MCF 10A (cell line): ENCODE measurements at places on chromosomes 7 and 10.

GRCh38 chr10:64762861-64763260, 1241.7 kb downstream of the REEP3 start:
- H3K36me3 ChIP-seq = no peaks in the 10 kb centered on the region
- DNase-seq = no peak
- H3K27me3 ChIP-seq = no peaks in the 10 kb centered on the region
- no peak overlapping the region for H3K4me3 ChIP-seq
- no peak overlapping the region for H3K27ac ChIP-seq

DNA sequence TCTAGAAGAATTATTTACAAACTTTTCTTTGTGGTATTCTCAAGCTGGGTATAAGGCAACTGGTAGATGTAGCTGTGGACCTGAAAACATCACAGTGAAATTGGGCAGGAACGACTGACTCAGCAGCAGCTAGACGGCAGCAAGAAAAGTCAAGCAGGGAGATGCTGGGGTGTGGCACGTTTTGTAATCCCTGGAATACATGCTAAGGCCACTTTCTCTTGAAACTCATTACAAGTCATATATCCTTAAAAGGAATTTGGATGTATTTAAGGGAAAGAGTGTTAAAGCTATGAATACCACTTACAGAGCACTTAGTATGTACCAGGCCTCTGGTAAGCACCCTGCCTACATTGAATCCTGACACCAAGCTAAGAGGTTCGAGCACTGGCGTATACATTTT, 17.4 kb downstream of the BEND7 start:
- H3K4me1 ChIP-seq = no peaks in the 10 kb centered on the region
- H3K27me3 ChIP-seq = no peaks in the 10 kb centered on the region
- H3K4me3 ChIP-seq = no peak overlapping the region
- DNase-seq = no peak
- H3K36me3 ChIP-seq = peaks cover 10% of the 10 kb centered on the region
- no peak overlapping the region for H3K27ac ChIP-seq

GRCh38 chr10:43205681-43206390, 61.0 kb downstream of the RASGEF1A start:
- H3K4me1 ChIP-seq = no peaks in the 10 kb centered on the region
- H3K27me3 ChIP-seq = no peaks in the 10 kb centered on the region
- DNase-seq = no peak
- no peak overlapping the region for H3K4me3 ChIP-seq
- no peaks in the 10 kb centered on the region for H3K36me3 ChIP-seq
- no peak overlapping the region for H3K27ac ChIP-seq

- no peaks in the 10 kb centered on the region for H3K27me3 ChIP-seq
- H3K4me3 ChIP-seq = no peak overlapping the region
- DNase-seq = peak; percentile 85
- peak overlapping the region; percentile 27 for H3K27ac ChIP-seq
These were observed 40.3 kb downstream of the YKT6 start for GRCh38 chr7:44240983-44241510.

DNA sequence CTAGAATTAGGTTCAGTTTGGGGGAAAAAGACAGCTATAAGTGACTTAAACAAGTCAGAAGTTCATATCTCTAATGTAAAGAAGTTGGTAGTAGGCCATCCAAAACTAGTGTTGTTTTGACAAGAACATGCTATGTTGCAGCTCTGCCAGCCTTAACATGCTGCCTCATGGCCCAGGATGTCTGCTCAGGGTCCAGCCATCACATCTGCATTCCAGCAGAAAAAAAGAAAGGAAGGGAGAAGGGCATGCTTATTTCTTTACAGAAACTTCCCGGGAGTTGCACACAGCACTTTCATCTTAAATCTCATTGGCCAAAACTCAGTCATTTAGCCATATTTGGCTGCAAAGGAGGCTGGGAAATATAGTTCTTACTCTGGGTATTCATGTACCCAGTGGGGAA, 400.4 kb upstream of the PODXL start:
- H3K36me3 ChIP-seq = no peaks in the 10 kb centered on the region
- H3K27me3 ChIP-seq = peaks cover 15% of the 10 kb centered on the region
- DNase-seq = no peak

DNA sequence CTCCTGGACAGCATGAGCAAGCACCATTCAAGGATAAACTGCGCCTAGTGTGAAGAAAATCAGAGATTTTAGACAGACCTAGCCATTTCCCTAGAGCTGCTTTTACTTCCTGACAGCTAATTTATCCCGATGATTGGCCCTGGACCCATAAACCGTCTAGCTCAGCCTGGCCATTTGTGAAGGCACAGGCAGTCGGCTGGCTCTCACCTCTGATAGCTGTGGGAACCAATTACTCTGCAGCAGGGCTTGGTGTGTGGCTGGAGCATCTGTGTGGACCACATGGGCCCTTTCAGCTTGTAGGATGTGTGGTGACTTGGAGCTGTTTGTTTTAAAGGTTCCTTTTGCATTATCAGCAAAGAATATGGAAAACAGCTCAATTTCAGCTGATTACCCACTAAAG, 111.1 kb upstream of the NPY start:
- H3K27ac ChIP-seq = no peak overlapping the region
- DNase-seq = no peak
- H3K27me3 ChIP-seq = no peaks in the 10 kb centered on the region
- H3K4me1 ChIP-seq = no peaks in the 10 kb centered on the region
- no peak overlapping the region for H3K4me3 ChIP-seq
- H3K36me3 ChIP-seq = no peaks in the 10 kb centered on the region

DNA sequence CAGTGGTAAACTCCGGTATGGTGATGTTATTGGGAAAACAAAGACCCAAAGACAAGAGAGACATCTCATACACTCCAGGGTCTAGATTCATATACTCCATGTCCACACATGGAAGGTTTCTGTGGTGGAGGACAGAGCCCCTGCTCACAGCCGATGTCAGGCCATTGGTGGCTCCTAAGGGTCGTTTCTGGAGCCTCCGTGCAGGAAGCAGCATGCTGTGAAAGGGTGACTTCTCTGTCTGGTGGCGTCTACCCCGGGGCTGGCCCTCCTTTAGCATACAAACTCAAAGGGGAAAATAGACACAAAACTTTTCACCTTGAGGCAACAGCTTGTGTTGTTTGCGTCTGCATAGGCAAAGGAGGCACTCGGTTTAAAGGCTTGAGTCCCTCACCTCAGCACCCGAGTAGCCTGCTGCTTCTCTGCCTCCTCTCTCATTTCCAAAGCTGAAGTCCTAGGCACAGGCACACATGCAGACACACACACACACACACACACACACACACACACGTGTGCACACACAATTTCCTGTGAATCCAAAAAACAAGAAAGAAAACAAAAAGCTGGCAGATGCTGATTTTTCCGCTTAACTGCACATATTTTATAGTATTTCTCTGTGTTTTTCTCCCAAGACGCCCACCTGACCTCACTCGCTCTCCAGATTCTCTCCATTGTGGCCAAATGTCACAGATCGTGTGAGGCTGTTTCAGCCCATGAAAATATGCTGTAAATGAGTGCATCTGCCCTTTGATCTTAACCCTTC, 601.4 kb upstream of the MGMT start:
- no peaks in the 10 kb centered on the region for H3K27me3 ChIP-seq
- no peak overlapping the region for H3K27ac ChIP-seq
- H3K36me3 ChIP-seq = no peaks in the 10 kb centered on the region
- H3K4me1 ChIP-seq = peaks cover 6% of the 10 kb centered on the region
- H3K4me3 ChIP-seq = no peak overlapping the region
- no peak for DNase-seq

- no peaks in the 10 kb centered on the region for H3K27me3 ChIP-seq
- DNase-seq = peak; percentile 26
- H3K27ac ChIP-seq = peak overlapping the region; percentile 98
- peaks cover 30% of the 10 kb centered on the region for H3K4me1 ChIP-seq
- H3K36me3 ChIP-seq = peaks cover 13% of the 10 kb centered on the region
- peak overlapping the region; percentile 83 for H3K4me3 ChIP-seq
These were observed 1.5 kb downstream of the MET start for GRCh38 chr7:116673457-116673865.

GRCh38 chr10:128438417-128439063, 312.3 kb upstream of the MKI67 start:
- no peak overlapping the region for H3K27ac ChIP-seq
- H3K4me3 ChIP-seq = no peak overlapping the region
- H3K27me3 ChIP-seq = peaks cover 21% of the 10 kb centered on the region
- DNase-seq = no peak
- no peaks in the 10 kb centered on the region for H3K36me3 ChIP-seq
- H3K4me1 ChIP-seq = no peaks in the 10 kb centered on the region

- peaks cover 11% of the 10 kb centered on the region for H3K4me1 ChIP-seq
- DNase-seq = peak; percentile 92
- H3K36me3 ChIP-seq = no peaks in the 10 kb centered on the region
- no peak overlapping the region for H3K4me3 ChIP-seq
- no peaks in the 10 kb centered on the region for H3K27me3 ChIP-seq
- no peak overlapping the region for H3K27ac ChIP-seq
These were observed 59.0 kb upstream of the CHST15 start for GRCh38 chr10:124152139-124153022.

DNA sequence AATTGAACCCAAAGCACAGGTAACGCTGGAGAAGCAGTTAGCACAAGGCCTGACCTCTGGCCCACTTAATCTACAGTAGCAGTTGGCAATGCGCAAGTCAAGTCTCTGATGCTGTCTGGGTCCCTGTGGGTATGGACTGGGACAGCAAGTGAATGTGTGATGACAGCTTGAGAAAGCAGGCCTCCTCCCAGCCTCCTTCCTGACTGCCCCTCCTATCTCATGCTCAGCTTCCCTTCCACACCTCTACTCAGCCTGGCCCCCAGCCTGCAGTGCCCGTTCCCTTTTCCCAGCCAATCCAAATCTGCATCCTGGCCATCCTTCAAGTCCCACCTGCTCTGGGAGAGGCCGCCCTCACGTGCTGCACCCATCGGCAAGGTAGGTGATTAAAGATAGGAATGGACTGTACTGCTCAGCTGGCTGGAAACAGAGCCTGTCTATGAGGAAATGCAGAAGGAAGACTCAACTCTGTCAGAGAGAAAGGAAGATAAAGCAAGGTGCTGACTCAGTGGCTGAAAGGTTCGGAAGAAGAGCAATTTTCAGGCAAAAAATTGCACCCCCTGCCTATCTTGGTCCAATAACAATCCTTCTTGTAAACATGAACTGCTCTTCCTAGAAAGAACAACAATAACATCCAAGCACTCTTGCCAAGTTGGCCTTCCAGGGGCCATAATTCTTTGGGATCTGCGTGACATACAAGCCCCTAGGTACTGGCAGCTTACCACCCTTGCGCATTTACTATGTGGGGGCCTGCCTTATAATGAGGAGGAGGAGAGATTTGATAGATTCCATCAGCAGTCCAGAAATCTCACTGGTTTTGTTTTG, 16.6 kb upstream of the FGFR2 start:
- no peak overlapping the region for H3K27ac ChIP-seq
- H3K36me3 ChIP-seq = no peaks in the 10 kb centered on the region
- peaks cover 13% of the 10 kb centered on the region for H3K4me1 ChIP-seq
- H3K4me3 ChIP-seq = no peak overlapping the region

DNA sequence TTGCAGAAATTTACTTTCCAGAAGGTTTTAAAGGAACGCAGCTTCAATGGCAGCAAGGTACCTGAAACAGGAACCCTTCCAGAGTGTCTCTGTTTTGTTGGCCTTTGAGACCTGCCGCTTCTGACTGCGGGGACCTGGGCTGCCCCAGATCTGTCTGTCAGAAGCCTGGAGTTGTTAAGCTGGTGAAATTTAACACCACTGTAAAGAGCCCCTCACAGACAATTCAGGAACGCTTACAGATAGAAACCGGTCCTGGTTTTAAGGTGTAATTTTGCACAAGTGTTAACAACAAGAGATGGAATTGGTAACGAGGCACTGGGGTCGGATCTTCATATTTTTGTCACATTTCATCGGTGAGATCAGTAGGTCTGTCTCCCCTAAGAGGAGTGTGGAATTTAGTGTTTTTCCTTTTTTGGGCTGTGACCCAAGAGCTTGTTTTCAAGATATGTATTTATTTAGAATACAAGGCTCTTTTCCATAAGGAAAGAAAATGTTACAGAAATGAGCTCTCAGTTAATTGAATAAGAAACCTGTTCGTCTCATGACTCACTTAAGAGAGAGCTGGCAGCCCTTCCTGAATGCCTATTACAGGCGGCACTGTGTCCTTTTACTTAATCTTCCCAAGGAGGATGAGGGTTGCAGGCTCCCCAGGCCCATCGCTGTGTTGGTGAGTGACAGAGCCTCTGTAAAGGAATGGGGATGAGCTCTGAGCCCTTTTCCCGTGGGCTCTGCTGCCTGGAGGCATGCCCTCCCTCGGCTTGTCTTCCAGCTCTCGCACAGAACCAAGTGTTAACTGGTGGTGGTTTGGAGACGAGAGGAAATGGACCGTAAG, 168.7 kb downstream of the CUX1 start:
- H3K27me3 ChIP-seq = no peaks in the 10 kb centered on the region
- no peak for DNase-seq
- peaks cover 16% of the 10 kb centered on the region for H3K36me3 ChIP-seq
- H3K4me1 ChIP-seq = no peaks in the 10 kb centered on the region
- no peak overlapping the region for H3K27ac ChIP-seq
- H3K4me3 ChIP-seq = no peak overlapping the region

GRCh38 chr10:130222381-130222780, 86.2 kb downstream of the GLRX3 start:
- H3K4me3 ChIP-seq = no peak overlapping the region
- no peak overlapping the region for H3K27ac ChIP-seq
- peaks cover 10% of the 10 kb centered on the region for H3K27me3 ChIP-seq
- DNase-seq = no peak
- H3K36me3 ChIP-seq = no peaks in the 10 kb centered on the region

DNA sequence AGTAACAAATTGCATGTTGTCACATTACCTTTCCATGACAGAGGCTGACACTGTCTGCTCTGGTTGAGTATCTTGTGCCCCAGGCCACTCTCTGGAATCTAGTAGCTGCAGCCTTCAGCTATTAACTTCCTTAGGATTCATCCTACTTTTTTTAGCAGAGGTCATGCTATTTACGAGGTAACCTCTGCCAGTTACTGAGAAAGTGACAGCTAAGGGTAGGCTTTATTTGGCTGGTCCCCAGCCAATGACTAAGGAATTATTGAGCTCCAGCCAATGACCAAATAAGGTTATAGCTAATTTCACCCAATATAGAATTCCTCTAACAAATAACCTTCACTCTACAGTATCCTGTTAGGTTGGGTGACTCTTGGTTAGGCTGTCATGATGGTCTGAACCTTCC, 1361.7 kb downstream of the XPNPEP1 start:
- DNase-seq = peak; percentile 40
- H3K4me3 ChIP-seq = no peak overlapping the region
- no peak overlapping the region for H3K27ac ChIP-seq
- H3K4me1 ChIP-seq = peaks cover 9% of the 10 kb centered on the region
- H3K36me3 ChIP-seq = no peaks in the 10 kb centered on the region

GRCh38 chr10:70974351-70974901, 86.1 kb upstream of the PCBD1 start:
- no peak overlapping the region for H3K27ac ChIP-seq
- no peaks in the 10 kb centered on the region for H3K36me3 ChIP-seq
- H3K4me1 ChIP-seq = no peaks in the 10 kb centered on the region
- H3K27me3 ChIP-seq = peaks cover 61% of the 10 kb centered on the region
- no peak overlapping the region for H3K4me3 ChIP-seq

GRCh38 chr10:61628151-61628874, 34.4 kb upstream of the CABCOCO1 start:
- no peaks in the 10 kb centered on the region for H3K36me3 ChIP-seq
- peak overlapping the region; percentile 51 for H3K4me3 ChIP-seq
- peak overlapping the region; percentile 90 for H3K27ac ChIP-seq
